ENCODE measurements at places on chromosomes 7 and 10.
A peak's percentile ranks its signal among the peaks of the same experiment; 100 is the strongest.

GRCh38 chr10:794382-794956 is 105.0 kb upstream of the DIP2C start:
- DNase-seq, result no peak

DNA sequence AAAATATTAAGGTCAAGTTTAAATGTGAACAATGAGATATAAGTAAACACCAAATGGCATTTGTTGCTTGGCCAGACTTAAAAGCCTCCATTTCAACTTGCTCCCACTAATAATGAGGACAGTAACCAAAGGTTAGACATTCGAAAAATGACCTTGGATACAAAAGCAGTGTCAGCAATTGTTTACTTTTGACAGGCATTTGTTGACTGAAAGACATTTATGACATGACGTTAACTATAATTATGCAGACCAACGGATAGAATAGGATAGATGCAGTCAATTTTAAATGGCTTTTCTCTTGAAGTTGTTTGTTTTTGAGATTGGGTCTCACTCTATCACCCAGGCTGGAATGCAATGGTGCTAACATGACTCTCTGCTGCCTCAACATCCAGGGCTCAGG is 6.3 kb upstream of the WNT16 start:
- no peak for DNase-seq

GRCh38 chr10:124092250-124092859 is 1.0 kb downstream of the CHST15 start:
- DNase-seq, result peak; percentile 68

GRCh38 chr7:42175834-42176723 is 60.9 kb downstream of the GLI3 start:
- no peak for DNase-seq

DNA sequence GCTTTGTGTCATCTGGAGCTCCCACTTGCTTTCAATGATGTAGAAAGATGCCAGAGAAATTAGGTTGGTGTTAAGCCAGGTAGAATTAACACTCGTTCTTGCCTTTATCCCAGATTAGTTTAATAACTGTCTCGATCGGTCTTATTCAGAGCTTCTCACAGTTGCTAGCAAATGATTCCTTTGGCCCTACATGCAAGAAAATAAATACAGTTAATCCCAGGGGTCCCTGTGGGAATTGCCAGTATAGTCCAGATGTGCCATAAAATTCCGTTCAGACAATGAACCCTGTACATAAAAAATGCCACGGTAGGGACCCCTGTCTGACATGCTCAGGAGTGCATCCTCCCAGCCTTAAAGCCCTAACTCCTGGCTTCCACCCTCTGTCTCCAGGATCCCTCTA is 207.5 kb downstream of the ARHGAP12 start:
- no peak for DNase-seq

DNA sequence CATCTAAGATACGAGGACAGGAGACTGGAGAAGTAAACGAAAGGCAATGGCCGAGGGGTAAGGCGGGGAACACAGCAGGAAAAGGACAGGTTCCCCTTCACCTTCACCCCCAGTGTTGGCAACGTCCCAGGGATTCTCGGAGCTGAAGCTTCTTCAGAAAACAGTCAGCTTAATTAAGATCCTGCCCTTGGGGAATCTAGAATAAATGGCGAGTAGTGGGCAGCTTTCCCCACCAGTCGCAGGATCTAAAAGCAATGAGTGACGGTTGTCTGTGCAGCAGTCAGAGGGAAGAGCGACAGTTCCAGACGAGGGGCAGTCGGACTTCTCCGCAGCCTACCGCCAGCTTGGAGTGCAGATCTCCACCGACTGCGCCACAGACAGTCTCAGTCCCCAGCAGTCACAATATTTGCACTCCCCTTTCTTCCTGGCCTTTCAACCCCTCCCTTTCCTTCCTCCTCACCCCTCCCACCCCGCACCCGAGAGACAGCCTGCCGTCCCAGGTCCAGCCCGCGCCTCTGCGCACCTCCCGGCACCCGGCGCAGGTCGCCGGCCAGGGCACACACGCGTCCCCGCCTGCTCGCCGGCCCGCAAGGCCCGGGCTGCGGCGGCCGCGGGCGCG is 10.9 kb upstream of the SP8 start:
- no peak for DNase-seq

DNA sequence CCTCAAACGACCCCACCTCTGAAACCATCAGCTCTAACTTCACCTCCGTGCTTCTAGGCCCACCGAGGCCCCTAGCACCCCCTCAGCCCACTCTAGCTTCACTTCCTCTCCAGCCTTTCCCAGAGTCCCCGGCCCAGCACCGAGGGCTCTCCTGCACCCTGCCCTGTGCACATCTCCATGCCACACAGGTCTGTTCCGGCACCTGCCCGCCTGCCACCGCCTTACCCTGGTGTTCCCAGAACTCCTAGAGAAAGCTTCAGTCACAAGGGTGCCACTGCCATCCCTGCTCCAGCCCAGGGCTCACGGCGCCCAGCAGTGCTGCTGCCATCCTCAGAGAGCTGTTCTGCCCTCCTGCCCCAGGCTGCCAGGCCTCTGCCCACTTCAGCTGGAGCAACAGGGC is 61.3 kb upstream of the INSIG1 start:
- no peak for DNase-seq

DNA sequence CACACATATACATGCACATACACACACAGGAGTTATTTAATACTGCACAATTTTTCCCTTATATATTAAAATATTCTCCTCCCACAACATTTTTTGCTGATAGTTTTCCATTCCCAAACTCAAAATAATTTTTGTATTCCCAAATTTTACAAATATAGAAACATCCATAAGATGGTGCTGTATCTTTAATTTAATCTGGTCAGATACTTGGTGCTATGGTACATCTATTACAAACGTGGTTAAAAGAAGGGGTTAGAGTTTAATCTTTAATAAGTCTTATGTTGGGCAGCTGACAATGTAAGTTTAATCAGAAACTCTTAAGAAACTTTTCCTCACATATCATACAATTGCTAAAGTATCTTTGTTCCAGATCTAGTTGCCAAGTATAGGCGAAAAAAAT is 10.2 kb upstream of the CADPS2 start:
- no peak for DNase-seq

GRCh38 chr7:44607141-44608068 is 978 bp downstream of the OGDH start:
- peak; percentile 38 for DNase-seq

DNA sequence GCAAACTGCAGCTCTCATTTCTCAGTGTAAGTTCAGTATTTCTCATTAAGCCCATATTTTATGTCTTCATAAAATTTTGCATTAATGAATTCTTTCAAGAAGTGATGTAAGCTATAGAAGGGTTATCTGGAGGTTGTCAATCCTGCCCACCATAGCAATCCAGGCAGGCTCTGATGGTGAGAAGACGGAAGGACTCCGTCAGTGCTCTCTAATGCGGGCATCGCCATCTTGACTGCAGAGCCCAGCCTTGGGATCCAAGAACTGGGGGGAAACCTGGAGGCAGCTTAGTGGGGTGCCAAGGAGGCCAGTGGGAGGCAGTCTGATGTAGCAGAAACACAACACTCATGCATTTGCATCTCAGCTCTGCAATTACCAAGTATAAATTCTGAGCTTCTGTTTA is 707.4 kb upstream of the NRP1 start:
- no peak for DNase-seq

DNA sequence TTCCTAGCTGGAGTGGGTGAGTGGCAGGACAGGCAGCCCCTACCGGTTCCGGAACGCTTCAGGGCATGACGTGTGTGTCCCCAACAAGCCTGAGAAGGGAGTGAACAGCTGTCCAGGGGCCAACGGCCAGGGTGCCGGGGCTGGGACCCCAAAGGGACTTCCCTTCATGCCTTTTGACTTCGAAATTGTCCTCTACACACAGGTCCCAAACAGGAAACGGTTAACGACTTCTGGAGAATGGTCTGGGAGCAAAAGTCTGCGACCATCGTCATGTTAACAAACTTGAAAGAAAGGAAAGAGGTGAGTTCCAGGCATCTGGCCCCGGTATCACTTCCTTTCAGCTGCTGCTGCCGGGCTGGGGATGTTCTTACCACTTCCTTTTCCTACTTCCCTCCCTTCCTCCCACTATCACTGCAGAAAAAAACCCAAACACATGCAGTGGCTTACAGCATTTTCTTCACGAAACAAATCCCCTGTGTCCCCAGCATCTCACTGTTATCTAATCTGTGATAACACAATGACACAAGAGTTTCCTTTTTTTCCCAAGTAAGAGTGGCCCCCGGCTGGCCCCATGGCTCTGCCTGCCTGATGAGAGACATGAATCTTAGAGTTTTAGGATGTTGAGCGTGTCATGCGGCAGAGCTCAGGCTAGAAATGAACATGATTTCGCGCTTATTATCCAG is 63.2 kb downstream of the MKI67 start:
- DNase-seq, result peak; percentile 49

GRCh38 chr7:105408791-105409410 is 20.2 kb upstream of the SRPK2 start:
- DNase-seq, result no peak

Data from left lobe of liver (tissue), 2 donors.